ENCODE measurements at places on chromosomes 1 and 21.

- no peak for DNase-seq
These were observed 20.6 kb upstream of the LAMC2 start for GRCh38 chr1:183165456-183165855.

- no peak for DNase-seq
These were observed 12.1 kb downstream of the RHOU start for GRCh38 chr1:228747301-228747935.

DNA sequence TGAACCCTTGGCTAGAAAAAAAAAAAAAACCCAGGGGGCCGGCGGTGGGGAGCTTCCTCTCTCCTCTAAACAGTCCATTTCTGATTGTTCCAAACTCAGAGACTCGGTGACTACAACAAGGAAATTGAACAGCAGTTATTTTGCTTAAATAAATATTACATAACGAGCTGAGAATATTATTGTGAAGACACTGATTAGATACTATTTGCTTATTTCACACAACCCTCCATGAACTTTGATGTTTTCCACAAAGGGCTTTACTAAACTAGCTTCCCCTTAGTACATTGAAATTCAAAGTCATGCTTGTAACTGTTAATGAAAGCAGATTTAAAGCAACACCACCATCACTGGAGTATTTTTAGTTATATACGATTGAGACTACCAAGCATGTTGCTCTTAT lies at the start of gene CFHR5:
TSS of gene CFHR5 (plus strand) at position 279 of the 400 bp plus-strand sequence. CDS start at position 388, 109 bp downstream.
- no peak for DNase-seq

GRCh38 chr1:201053155-201053860 lies 29.8 kb upstream of the KIF21B start:
- no peak for DNase-seq

- no peak for DNase-seq
These were observed 23.4 kb downstream of the TEX35 start for GRCh38 chr1:178536329-178536728.

GRCh38 chr1:160082487-160082886 lies 1.1 kb downstream of the KCNJ9 start:
- no peak for DNase-seq

DNA sequence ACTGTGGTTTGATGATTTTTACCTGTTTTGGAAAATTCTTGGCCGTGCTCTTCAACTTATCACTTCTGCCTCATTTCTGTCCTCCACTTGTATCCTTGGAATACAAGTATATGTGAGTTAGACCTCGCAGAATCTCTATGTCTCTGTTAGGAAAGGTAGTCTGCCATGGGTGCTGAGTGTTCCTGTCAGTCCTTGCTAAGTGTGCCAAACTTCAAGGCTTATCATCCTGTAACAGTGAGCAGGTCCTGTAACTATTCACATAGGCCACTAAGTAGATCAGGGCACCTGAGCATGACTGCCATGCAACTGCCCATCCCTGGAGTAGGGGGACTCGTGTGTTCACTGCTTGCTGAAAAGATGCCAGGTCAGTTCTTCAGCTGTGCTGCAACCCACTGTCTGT lies 24.2 kb upstream of the BMP8B start:
- no peak for DNase-seq

All from activated T-helper 1 cell treated with anti-CD3 and anti-CD28 coated beads, Interleukin-2, amount 50 U/mL, for 16 hours (primary cell).